WTC11 (cell line): ENCODE measurements at places on chromosomes 6 and 20. TPM values are rescaled to one million over a fixed set of nuclear protein-coding genes. Genes with fewer than 3 reads are reported as not detected.

GRCh38 chr6:3159805-3160781 is 2.7 kb upstream of the TUBB2A start:
- no peak for DNase-seq

GDAP1L1 gene
- 7.5 to 10.3 TPM (median 8.8 TPM) in 3 replicates for total RNA-seq

DNA sequence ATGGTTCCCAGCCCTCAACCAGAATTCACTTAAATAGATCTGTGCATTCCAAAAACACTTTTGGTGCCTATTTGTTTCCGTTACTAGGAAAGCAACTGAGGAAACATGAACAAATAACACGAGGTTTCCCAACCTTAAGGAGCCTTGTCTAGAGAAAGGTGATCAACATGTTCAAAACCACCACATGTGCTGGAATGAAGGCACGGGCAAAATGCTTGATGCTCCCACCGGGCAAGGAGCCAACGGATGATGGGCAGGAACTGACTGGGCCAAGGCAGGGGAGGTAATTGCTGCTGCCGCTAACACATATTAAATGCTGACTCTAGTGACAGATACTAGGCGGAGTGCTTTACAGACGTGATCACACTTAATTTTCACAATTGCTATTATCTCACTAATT is 2.5 kb downstream of the MYLK4 start:
- no peak for DNase-seq

DNA sequence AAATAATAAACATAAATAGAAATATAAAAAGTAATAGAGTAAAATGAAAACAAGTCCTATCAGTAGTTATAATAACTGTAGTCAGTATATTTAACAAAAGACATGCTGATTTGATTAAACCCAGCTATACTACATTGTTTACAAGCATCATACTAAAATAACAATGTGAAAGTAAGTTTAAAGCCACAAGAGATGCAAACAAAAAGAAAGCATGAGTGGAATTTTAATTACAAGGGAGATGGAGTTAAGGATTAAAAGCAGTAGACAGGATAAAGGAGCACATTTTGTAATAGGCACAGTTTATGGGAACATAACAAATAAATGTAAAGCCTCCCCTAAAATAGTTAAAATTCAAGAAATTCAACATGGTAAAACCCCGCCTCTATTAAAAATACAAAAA is 41.5 kb downstream of the SENP6 start:
- DNase-seq = no peak

SIM1 gene
- 0.09 to 0.11 TPM (median 0.11 TPM) in 3 replicates for total RNA-seq

DNA sequence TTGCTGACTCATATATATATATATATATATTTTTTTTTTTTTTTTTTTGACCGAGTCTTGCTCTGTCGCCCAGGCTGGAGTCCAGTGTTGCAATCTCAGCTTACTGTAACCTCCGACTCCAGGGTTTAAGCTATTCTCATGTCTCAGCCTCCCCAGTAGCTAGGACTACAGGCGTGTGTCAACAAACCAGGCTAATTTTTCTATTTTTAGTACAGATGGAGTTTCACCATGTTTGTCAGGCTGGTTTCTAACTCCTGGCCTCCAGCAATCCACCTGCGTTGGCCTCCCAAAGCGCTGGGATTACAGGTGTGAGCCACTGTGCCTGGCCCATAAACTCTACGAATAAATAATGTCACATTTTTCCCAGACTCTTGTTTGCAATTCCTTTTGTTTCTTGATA is 4.8 kb downstream of the LRP11 start:
- DNase-seq = no peak

CLPSL1 gene
- total RNA-seq = 0.34 to 0.55 TPM (median 0.42 TPM) in 3 replicates

- no peak for DNase-seq
These were observed 68.1 kb downstream of the DLL1 start for GRCh38 chr6:170222498-170223471.

GRCh38 chr6:6317386-6317785 is 3.1 kb downstream of the F13A1 start:
- no peak for DNase-seq

DNA sequence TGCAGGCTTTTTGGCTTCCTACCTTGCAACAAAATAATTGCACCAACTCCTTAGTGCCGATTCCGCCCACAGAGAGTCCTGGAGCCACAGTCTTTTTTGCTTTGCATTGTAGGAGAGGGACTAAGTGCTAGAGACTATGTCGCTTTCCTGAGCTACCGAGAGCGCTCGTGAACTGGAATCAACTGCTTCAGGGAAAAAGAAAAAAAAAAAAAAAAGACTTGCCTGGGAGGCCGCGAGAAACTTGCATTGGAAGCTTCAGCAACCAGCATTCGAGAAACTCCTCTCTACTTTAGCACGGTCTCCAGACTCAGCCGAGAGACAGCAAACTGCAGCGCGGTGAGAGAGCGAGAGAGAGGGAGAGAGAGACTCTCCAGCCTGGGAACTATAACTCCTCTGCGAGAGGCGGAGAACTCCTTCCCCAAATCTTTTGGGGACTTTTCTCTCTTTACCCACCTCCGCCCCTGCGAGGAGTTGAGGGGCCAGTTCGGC is 420 bp downstream of the SOX4 start:
- peak; percentile 26 for DNase-seq

QRSL1 gene
- total RNA-seq = 17.2 to 17.9 TPM (median 17.7 TPM) in 3 replicates

SIRT5 gene
- 11.8 to 16.3 TPM (median 15.5 TPM) in 3 replicates for total RNA-seq

COL21A1 gene
- 4.4 to 5.5 TPM (median 4.4 TPM) in 3 replicates for total RNA-seq

RIMS4 gene
- 24.8 to 27.4 TPM (median 27.3 TPM) in 3 replicates for total RNA-seq

PTGIS gene
- 24.3 to 37.0 TPM (median 34.4 TPM) in 3 replicates for total RNA-seq

DNA sequence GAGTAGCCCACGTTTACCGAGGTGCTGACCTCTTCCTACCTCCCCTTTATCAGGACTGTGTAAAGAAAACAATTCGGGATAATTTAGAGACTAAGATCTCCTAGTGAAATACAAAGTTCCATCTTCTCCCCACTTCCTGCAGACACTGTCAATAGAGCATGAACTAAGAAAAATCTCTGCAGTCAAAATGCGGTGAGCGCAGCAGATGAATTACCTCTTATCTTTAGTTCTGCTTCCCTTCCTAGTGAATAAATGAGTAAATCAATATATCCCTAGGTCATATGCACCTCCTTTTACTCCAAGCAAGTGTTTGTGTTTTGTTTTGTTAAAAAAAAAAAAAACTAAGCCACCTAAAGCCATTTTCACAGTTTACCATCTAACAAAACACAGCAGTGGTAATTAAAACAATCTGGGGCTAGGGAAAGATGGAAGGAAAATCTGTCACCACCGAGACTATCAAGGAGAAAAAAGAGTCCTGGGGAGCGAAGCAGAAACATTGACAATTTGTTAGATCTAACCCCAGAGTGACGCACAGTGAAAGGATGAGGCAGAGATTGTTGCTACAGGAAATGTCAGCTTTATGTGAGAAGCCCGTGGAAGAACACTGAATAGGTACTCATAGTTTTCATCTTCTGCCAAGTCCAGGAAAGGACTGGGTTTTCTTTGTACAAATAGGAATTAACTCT is 159.4 kb upstream of the SPTLC3 start:
- DNase-seq = no peak

- no peak for DNase-seq
These were observed 209.8 kb downstream of the ATXN1 start for GRCh38 chr6:16551466-16551865.

- DNase-seq = no peak
These were observed 142.9 kb downstream of the RNASET2 start for GRCh38 chr6:166813461-166813860.

PDRG1 gene
- total RNA-seq = 16.0 to 17.6 TPM (median 17.2 TPM) in 3 replicates

LGSN gene
- 0.11 to 0.35 TPM (median 0.18 TPM) in 3 replicates for total RNA-seq

GRCh38 chr20:44151621-44152416 is 35.2 kb downstream of the JPH2 start:
- no peak for DNase-seq

GRCh38 chr6:64860203-64860602 is 846.8 kb downstream of the EYS start:
- no peak for DNase-seq

MCHR2 gene
- total RNA-seq = not detected in 3 replicates

LRRC1 gene
- total RNA-seq = 12.6 to 13.2 TPM (median 12.7 TPM) in 3 replicates

- DNase-seq = no peak
These were observed 684 bp upstream of the MED23 start for GRCh38 chr6:131628726-131629125.

PDE10A gene
- total RNA-seq = 2.3 to 3.1 TPM (median 3.0 TPM) in 3 replicates

KCNG1 gene
- total RNA-seq = 31.2 to 34.6 TPM (median 31.6 TPM) in 3 replicates

- DNase-seq = no peak
These were observed 25.3 kb upstream of the NAA20 start for GRCh38 chr20:19991854-19992253.

DNA sequence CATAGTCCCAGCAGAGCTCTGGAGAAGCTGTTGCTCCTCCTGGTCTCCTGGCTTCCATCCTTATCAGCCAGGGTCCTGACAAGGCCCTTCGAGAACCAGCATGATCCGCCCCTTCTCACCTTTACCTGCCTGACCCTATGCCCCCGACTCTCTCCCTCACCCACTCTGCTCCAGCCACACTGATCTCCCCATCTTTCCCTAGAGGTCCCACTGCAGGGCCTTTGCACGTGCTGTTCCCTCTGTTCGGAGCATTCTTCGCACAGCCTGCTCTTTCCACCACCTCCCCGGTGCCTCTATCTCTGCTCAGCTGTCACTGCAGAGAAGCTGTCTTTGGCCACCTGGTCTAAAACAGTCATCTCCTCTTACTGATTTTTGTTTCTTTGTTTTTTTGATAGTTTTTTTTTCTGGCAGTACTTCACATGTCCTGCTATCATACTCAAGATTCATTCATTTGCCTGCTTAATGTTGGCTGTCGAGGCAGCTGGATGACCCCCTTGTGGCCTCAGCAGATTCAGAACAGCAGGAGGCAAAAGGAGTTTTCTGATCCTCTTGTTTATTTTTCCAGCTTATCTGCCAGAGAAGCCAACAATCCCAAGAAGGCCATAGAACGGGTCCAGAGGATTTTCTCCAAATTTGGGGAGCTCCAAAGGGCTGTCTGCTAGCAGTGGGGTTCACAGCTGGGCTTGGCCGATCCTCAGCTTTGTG is 1.6 kb upstream of the PTGIS start:
- no peak for DNase-seq

COL11A2 gene
- 3.0 to 4.4 TPM (median 3.7 TPM) in 3 replicates for total RNA-seq

DNA sequence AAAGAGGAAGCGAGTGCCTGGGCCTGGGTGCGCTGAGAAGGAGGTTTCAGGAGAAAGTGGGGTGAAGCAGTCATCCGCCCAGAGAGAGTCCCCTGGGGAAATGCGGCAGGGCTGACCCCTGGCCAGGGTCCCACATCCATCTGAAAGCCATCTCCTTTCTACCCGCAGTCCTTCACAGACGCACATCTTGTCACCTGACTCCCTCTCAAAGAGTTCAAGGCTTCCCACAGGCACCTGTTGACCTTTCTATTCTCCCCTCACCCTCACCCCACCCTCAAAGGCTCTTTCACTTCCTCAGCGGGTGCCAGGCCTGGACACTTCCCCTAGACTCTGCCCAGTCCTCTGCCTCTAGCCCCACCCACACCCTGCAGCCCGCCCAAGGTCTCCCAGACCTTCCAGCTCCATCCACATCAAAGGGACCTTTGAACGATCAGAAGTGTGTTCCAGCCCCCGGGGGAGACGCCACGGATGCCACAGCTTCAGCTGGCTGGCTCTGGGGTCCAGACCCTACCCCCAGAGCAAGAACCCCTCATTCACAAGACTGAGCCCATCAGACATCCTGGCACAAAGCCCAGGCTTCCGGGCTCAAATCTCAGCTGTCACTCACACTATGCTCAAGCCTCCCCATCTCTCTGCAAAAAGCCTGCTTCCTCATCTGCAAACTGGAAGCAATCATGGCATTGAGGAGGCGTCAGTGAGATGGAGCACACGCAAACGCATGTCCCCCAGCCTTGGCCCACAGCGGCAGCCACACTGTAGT is 2.1 kb downstream of the CTSZ start:
- no peak for DNase-seq

KIFC1 gene
- total RNA-seq = 79.5 to 97.3 TPM (median 83.7 TPM) in 3 replicates

DNA sequence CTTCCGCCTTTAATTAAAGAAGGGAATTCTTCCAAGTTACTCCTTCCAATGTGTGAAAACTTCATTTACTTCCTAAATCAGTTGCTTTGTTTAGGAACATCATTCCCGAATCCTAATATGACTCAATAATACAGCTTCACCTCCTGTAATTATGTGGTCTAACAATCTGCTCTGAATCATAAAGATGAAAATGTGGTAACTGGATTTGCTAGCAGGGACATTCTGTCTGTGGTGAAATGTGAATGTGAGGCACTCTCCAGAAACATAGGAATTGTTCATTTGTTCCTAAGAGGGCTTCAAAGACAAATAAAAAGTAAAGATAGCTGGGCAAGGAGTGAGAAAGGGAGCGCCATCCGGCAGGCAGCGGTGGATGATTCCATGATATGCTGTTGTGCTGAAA is 678.1 kb downstream of the KIF16B start:
- no peak for DNase-seq

GRCh38 chr6:15715060-15715459 is 52.2 kb upstream of the DTNBP1 start:
- no peak for DNase-seq

DNA sequence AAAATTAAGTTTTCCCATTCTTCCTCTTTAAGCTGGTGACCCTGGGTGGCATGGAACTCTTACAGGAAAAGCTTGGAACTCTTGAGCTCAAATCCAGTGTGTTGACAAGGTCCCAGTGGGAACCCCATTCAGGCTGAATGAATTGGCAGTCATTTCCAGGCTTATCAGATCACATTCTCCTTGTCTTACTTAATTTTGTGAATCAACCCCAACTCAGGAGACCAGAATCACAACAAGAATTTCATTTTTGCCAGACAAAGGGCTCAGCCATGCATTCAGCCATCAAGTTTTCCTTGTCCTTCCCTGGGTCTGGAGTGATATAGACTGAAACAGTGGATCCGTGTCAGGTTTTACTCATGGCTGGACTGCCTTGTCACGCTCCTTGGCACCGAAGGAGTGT is 92.1 kb upstream of the EEF1E1 start:
- no peak for DNase-seq

GRCh38 chr6:71383901-71384489 is 95.4 kb downstream of the OGFRL1 start:
- no peak for DNase-seq

PXDC1 gene
- total RNA-seq = 3.3 to 4.4 TPM (median 3.9 TPM) in 3 replicates

TRAPPC3L gene
- not detected in 3 replicates for total RNA-seq

- DNase-seq = no peak
These were observed 23.5 kb downstream of the ZFP64 start for GRCh38 chr20:52168116-52168515.

DNA sequence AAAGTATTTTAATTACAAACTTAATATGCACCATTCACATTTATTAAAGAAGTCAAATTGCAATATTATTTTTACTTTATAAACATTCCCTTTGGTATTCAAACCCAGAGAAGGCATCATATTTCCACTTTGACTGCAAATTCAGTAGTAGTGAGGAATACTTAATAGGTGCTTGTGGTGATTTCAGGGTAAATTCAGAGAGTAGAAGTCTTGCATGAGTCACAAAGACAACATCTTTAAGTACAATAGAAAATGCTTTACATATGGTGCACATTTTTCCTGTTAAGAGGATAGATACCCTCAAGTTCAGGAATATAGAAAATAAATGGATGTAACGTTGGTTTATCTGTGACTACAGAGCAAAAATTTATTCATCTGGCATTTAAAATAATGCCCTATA is 390.2 kb downstream of the TENT5A start:
- no peak for DNase-seq

PDE7B gene
- total RNA-seq = 0.05 TPM in 1 of 3 replicates, not detected in the others

GRCh38 chr6:138434925-138435324 is 30.9 kb downstream of the HEBP2 start:
- DNase-seq = no peak
